Right ventricle myocardium superior (tissue), 1 donor: ENCODE measurements at places on chromosomes 11 and 22.

GRCh38 chr11:116439361-116439677 is 333.5 kb downstream of the BUD13 start:
- no peak for DNase-seq

- no peak for DNase-seq
These were observed 84.0 kb upstream of the PICALM start for GRCh38 chr11:86152901-86153300.

- no peak for DNase-seq
These were observed 1008.4 kb downstream of the JRKL start for GRCh38 chr11:97398246-97398645.

DNA sequence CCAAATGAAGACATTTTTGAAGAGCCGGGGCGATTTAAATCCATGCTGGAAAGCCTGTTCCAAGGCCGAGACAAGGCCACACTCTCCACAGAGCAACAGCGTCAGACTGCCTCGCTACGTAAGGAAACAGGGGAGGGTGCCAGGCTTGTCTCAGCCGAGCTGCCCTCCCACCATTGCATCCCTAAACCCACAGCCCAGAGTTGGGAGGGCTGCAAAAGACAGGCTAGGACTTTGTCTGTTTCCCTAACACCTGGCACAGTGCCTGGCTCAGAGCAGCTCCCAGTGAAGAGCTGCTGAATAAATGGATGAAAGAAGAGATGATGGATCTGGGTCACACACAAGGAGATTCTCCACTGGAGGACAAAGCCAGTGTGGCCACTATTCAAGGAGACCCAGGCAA is 51.3 kb upstream of the SCUBE2 start:
- no peak for DNase-seq

DNA sequence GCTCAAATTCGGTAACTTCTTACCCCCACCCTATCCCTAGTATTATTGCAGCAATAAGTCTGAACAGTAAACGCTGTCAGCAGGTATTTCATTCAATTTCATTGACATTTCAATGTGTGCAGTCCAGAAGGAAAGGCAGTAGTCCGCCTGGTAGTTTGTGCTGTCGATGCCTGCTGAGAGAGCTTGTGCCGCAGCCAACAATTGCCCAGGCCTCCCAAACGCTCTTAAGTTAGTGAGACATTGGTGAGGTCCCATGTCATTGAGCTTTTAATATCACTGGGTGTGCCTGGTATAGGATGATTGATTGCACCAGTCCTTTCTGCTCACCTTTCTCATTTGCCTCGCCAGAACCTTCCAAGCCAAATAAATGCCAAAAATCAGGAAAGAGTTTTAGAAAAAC is 28.1 kb downstream of the ALKBH3 start:
- no peak for DNase-seq

GRCh38 chr11:36264011-36264972 is 24.9 kb downstream of the COMMD9 start:
- DNase-seq: no peak

DNA sequence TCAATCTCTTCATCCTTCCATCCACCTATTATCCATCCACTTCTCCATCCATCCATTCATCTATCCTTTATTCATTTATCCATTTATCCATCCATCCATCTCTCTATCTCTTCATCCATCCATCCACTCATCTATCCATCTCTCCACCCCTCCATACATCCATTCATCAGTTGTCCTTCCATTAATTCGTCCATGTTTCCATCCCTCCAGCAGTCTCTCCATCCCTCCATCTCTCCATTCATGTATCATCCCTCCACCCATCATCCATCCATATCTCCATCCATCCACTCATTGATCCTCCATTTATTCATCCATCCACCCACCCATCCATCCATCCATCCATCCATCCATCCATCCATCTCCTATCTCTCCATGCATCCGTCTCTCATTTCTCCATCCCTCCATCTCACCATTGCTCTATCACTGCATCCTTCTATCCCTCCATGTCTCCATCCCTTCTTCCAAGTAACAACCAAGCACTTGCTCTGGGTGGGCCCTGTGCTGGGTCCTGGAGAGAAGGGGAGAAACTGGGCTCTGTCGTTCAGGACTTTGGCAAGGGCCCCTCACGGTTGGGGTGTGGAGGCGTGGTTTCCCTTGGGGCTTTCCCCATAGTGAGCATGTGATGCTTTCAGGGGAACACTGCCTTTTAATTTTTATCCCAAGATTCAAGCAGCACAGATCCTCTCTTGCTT is 43.3 kb downstream of the SMIM38 start:
- DNase-seq: no peak

DNA sequence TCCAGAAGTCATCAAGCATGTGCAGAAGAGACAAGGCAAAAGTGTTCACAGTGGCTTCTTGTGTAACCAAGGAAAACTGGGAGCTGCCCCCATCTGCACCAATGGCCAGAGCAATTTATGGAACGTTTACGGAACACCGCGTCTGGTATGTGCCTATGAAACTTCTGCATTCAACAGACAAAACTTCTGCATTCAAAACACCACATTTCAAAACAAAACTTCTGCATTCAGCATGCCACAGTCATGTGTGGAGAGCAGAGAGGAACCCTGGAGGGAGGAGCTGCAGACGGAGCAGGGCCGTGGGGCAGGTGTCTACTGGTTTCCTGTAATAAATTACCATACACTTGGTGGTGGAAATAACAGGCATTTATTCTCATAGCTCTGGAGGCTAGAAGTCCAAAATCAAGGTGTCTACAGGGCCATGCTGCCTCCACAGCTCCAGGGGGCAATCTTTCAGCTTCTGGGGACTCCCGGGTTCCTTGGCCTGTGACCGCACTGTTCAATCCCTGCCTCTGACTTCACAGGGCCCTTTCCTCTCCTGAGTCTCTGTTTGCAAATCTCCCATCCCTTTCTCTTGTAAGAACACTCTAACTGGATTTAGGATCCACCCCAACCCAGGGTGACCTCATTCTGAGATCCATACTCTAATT is 32.2 kb downstream of the RPL3 start:
- no peak for DNase-seq

- DNase-seq: no peak
These were observed 477.7 kb upstream of the CADM1 start for GRCh38 chr11:115981814-115982471.

GRCh38 chr22:27670701-27671412 is 130.7 kb downstream of the MN1 start:
- DNase-seq: peak; percentile 76

- no peak for DNase-seq
These were observed 247.9 kb upstream of the ARHGAP20 start for GRCh38 chr11:110960167-110960566.

DNA sequence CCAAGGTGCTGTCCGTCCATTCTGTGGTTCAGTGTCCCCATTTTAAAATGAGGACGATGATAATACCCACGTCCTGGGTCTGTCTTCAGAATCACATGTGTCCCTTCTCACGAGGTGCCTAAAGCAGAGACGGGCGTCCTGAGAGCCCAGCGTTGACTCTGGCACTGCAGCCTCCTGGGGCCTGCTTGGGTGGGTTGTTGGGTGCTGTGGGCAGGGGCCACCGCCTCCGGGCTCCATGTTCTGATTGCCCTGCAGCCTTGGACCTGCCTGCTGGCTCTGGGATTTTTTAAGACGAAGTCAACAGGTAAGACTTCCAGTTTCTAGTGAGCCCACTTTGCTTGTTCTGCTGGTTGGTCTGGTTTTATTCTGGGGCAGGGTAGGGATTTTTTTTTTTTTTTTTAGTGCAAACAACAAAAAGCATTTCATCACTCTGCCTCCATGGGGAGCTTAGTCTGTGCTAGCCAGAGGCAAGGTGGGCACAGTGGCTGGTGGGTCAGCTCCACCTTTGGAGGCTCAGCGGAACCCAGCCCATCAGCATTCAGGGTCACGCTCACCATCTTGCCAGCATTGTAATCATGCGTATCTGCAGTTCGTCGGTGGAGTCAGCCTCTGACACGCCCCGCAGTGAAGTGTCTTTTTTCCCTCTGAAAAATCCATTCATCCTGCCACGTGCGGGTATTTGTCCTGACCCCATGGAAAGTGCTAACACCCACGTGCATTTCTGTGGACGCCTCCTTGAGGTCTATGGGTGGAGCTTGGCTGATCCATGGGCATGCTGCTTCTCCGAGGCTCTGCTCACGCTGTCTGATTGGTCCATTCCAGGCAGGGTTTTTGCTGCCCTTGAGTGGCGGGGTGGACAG is 28.3 kb downstream of the NADSYN1 start:
- peak; percentile 32 for DNase-seq

GRCh38 chr11:132556316-132556715 is 976.0 kb downstream of the OPCML start:
- no peak for DNase-seq

DNA sequence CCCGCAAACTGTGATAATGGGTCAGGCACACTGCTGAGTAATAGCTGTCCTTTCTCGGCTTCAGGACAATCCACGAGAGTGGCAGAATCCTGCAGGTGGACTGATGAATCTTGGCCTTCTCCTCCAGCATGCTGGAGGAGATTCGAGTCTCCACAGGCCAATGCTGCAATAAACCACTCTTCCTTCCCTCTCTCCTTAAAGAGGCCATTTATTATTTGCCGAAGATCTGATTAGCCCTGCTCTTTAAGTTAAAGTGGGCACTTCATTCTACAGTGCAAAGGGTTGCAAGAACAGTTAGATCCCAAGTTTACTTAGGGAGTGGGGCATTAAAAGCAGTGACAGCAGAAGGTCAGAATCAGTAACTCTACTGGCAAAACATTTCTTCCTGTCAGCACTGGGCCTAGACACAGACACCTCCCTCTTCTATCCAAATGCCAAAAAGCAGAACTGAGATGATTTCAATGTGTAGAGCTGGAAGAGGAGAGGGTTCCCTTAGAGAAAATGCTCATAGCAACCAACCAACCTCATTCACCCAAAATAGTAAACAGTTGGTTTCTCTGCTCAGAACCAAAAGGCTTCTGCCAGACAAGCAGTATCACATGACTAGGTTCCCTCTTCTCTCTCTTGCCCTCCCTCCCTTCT is 121.7 kb downstream of the SGSM3 start:
- DNase-seq: no peak
